ENCODE measurements at places on chromosomes 3 and 15.

GRCh38 chr3:150243466-150243865 is 164.6 kb upstream of the TSC22D2 start:
- DNase-seq, result no peak

DNA sequence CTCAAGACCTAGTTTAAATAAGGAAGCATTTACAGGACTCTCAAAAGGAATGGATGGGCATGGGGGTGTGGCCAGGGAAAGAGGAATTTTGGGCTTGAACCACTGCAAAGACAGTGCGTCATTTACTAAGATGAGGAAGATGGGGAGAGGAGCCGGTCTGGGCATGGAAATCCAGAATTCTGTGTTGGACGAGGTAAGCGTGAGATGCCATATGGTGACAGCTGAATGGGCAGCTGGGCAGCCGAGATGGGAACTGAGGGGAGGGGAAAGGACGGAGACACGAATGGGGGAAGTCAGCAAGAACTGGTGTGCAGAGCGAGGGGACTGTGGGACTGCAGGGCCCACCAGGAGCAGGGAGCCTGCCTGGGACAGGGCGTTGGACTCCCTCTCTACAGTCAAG is 24.2 kb downstream of the TMEM44 start:
- no peak for DNase-seq

GRCh38 chr3:171556574-171557145 is 96.5 kb upstream of the TNIK start:
- DNase-seq, result no peak

- no peak for DNase-seq
Measured at GRCh38 chr15:62462268-62462667, 297.2 kb upstream of the C2CD4B start.

GRCh38 chr3:56751056-56751707 is 50.6 kb downstream of the ARHGEF3 start:
- DNase-seq, result no peak

DNA sequence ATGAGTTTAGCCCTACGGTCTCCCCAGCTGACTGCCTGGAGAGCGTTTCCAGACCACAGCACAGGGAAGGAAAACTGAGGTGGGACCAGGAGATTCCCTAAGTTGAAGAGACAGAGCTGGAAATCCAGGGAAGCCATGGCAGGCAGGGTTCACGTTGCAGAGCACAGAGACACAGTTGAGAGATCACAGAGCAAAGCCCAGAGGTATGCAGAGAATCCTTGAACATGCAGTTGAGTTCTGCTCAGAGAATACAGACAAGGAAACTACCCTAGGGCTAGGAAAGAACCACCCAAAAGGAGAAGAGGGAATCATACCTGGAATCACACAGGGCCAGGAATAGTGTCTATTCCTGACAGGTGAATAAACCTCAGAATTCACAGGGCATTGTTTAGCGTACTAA is 14.3 kb downstream of the SLC28A1 start:
- no peak for DNase-seq

- no peak for DNase-seq
Measured at GRCh38 chr3:172705170-172705569, 5.7 kb downstream of the NCEH1 start.

- no peak for DNase-seq
Measured at GRCh38 chr3:3276630-3277029, 97.1 kb upstream of the CRBN start.

- no peak for DNase-seq
Measured at GRCh38 chr3:170055209-170055608, 17.4 kb downstream of the GPR160 start.

DNA sequence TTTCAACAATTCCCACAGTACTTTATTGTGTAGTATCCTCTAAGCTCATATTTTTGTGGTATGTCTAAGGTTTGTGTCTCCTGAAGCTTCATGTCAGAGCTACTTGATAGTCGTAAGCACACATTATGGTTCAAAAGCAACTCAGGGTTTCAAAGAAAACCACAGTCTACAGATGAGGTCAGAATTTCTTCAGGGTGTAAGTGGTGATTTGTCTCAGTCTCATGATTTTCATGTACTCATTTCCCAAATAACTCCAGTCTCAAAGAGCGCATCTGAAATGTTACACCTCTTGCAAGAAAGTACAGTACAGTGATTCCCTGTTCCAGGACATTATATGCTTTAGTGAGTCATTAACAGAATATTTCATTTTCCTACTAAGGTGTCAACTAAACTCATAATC is 47.5 kb upstream of the SSR3 start:
- DNase-seq, result no peak

DNA sequence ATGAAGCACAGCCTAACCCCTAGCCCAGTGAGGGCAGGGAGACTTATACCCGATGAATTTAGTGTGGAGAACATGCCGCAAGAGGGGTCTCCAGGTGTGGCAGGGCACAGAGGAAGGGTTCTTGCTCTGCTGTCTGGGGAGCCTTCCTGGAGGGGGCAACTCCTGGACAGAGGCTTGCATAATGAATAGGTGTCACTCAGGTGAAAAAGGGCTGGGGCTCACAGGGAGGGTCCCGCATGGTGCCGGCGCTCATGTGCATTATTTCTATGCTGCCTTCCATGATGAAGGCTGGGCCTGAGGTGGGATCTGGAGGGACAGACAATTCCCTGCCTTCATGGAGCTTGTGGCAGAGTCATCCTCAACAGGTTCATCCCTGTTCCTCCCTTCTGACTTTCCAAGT is 51.5 kb downstream of the ITGA11 start:
- no peak for DNase-seq

GRCh38 chr3:129654131-129654530 is 47.7 kb upstream of the PLXND1 start:
- DNase-seq, result no peak

GRCh38 chr3:126125781-126126251 is 41.9 kb upstream of the SLC41A3 start:
- DNase-seq, result no peak

- DNase-seq, result no peak
Measured at GRCh38 chr15:76006136-76006778, 6.0 kb downstream of the NRG4 start.

GRCh38 chr3:21390136-21390535 is 360.9 kb downstream of the ZNF385D start:
- no peak for DNase-seq

- DNase-seq, result peak; percentile 3
Measured at GRCh38 chr3:73848173-73848906, 223.6 kb upstream of the PDZRN3 start.

DNA sequence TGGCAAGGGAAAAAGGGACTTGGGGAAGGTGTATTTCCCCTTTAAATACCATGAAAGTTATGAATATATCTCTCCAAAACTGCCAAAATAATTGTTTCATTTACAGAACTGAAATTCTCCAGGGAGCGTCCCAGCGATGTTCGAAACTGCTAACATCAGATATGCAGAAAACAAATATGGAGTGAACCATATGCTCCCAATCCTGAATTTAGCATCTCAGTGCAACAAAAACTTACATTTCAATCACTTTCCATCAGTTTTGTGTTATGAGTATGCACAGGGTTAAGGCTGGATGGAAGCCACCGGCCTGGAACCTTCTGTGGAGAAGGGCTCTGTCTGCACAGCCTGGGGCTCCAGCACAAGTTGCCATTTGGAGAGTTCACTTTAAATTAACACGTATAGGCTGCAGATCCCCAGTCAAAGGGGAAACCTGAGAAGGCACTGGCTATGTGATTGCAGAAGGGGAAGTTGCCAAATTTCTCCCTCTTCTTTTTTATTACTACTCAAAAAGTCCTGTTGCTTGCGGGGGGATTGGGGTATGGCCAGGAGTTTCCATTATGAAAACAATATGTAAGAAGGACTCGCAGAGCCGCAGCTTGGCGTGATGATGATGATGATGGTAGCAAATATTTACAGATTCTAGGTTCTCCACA is 56.9 kb upstream of the FOXP1 start:
- DNase-seq, result no peak

GRCh38 chr3:193843474-193844301 is 250.7 kb downstream of the OPA1 start:
- DNase-seq, result no peak

- DNase-seq, result no peak
Measured at GRCh38 chr3:34219556-34219955, 421.1 kb downstream of the PDCD6IP start.

DNA sequence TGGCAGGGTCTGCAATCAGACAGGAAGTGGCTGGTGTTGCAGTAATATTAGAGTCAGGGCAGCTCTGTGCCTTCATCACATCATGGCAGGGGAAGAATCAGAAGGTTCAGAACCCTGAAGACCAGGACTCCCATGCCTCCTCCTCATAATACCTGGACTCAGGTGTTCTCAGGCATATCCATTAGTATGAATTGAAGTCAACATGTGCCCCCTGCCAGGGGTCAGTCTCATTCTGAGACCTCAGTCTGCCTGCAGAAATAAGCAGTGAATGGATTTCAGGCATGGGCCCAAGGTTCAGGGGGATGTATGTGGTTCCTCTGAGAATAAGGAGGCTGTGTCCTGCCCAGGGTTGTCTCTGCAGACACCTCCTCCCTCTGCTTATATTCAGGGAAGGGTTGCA is 74.2 kb downstream of the SPSB4 start:
- DNase-seq, result no peak

DNA sequence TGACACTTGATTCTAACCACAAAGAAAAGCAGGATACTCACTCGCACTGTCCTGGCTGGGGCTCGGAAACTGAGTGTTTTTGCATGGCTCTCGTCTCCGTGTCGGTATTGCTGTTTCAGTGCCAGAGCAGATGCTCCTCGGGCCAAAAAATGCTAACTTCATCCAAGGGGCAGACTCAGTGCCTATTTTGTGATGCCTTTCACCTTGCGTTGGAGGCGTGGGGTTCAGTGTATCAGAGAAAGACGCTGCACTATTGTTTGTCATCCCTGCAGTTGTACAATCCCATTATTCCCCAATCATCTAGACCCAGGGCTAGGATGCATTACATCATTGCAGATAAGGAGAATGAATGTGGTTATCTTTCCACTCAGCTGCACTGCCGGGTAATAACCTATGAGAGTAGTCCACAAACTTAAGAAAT is 1.4 kb downstream of the CACNA2D3 start:
- DNase-seq, result no peak

GRCh38 chr15:61827131-61827530 is 233.1 kb downstream of the VPS13C start:
- no peak for DNase-seq

- no peak for DNase-seq
Measured at GRCh38 chr3:104554425-104554824, 812.3 kb upstream of the ALCAM start.

GRCh38 chr3:143408771-143409170 is 289.2 kb downstream of the CHST2 start:
- no peak for DNase-seq

DNA sequence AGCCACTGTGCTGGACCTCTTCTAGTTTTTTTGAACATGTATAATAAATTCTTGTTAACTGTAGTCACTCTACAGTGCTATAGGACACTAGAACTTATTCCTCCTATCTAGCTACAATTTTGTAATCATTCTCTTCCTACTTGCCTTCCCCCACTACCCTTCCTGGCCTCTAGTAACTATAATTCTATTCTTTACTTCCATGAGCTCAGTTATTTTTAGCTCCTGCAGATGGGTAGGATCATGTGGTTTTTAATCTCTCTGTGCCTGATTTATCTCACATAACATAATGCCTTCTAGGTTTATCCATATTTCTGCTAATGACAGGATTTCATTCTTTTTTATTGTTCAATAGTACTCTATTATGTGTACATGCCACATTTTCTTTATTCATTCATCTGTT is 113.2 kb upstream of the FGF7 start:
- no peak for DNase-seq

- DNase-seq, result peak; percentile 0
Measured at GRCh38 chr3:67109651-67110204, 111.6 kb downstream of the KBTBD8 start.

- DNase-seq, result peak; percentile 90
Measured at GRCh38 chr15:66707310-66708082, 5.5 kb downstream of the SMAD6 start.

DNA sequence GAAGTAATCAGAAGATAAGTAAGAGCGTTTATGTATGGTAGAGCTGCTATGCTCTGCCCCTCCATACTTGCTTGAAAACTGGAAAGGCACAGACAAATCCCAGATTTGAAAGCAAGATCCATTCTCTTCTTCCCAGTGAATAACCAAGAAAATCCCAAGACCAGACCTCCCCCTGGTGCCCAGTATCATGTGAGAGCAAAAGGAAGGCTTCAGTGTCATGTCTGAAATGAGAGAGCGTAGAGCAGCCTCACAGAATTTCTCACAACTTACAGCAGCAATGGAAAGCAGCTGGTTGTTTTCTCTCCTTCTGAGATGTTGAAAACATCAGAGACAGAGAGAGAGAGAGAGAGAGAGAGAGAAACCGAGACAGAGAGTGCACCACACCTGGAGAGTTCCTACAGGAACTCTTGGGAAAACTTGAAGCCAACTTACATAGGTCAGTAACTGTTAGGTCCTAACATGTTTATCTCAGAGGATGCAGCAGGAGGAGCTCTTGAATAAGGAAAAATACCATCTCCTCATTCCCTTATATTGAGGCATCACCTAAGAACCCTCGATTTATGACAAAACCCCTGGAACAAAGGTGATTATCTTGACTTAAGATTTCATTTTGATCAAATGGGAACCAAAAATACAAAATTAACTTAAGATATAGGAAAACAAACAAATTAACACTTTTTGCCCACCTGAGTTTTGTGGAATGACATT is 273.3 kb downstream of the NSUN3 start:
- DNase-seq, result peak; percentile 31

- no peak for DNase-seq
Measured at GRCh38 chr15:90774731-90775514, 57.8 kb downstream of the BLM start.

GRCh38 chr15:82647835-82648256 is 683 bp upstream of the CPEB1 start:
- no peak for DNase-seq

- no peak for DNase-seq
Measured at GRCh38 chr15:49015896-49016295, 30.4 kb downstream of the SECISBP2L start.

GRCh38 chr15:49962044-49962602 is 156.9 kb downstream of the ATP8B4 start:
- DNase-seq, result no peak

GRCh38 chr15:41774882-41775417 is 666 bp downstream of the MAPKBP1 start:
- no peak for DNase-seq

DNA sequence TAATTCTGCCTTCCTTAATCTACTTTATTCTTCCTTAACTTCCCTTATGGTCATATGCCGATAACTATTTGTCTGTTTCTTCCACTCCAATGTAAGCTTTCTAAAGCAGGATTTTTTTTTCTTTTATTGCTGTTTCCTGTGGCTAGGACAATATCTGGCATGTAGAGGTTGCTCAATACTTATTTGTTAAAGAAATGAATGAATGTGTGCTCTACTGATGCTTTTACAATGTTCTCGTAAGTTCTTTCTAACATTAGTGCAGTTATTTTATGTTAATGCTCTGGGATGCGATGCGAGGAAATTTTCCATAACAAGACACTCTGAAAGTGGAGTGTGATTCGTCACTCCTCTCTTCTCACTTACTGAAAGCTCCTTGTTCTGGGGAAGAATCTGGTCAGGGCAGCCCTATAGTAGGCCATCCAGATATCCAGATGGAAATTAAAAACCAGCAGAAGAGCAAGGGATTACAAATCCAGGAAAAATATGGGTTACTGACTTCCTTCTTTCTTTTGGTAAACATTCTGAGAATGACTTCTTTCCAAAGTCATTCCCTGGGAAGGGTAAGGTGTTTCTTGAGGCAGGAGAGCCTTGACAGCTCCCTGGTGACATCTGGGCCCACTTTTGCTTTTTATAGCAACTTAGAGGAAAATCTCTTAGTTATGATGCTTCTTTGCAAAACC is 420.4 kb downstream of the PDCD6IP start:
- DNase-seq, result no peak

GRCh38 chr3:16820485-16820884 is 64.3 kb upstream of the PLCL2 start:
- no peak for DNase-seq

All from NCI-H446 (cell line).